Aorta (tissue), 5 donors: ENCODE measurements at places on chromosomes 12 and 14. TPM values are rescaled to one million over a fixed set of nuclear protein-coding genes. Genes with fewer than 3 reads are reported as not detected.
A peak's percentile ranks its signal among the peaks of the same experiment; 100 is the strongest.

DNA sequence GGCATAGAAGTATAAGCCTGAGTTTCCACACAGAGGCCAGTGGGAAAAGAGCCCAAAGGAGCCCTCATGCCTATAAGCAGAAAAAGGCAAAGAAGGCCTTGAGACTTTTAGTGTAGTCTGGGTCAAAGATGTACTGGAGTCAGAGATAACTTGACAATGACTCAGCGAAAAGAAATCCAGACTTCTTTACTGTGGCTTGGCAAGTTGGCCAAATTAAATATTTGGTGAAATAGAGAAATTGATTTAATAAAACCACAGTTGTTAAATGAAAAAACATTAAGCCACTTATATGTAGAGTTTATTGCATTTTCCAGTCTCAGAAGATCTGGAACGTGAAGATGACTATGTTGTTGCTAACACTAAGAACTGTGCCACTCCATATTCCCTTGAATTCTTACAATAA, 105.1 kb downstream of the TMTC3 start:
- H3K4me1 ChIP-seq: no peaks in the 10 kb centered on the region
- no peak for DNase-seq
- no peaks in the 10 kb centered on the region for H3K27me3 ChIP-seq
- no peaks in the 10 kb centered on the region for H3K36me3 ChIP-seq
- no peak overlapping the region for H3K4me3 ChIP-seq

The TRIM9 gene
- 7.9 TPM for total RNA-seq

DNA sequence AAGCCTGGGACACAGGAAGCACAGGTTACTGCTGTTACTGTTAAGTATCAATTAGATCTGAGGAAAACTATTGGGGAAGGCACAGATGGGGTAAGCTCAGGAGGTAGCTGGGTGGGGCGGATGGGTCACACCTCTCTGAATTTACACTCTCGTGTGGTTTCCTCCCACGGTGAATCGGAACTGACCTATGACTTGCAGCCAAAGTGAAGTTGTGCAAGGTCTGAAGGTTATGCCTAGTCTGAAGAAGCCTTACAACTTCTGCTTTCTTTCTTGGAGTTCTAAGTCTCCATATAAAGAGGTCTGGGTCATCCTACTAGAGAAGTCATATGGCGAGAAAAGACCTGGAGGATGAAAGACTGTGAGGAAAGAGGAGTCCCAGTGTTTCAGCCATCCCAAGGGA, 25.6 kb upstream of the GPATCH2L start:
- H3K27ac ChIP-seq: no peak overlapping the region
- no peaks in the 10 kb centered on the region for H3K27me3 ChIP-seq
- no peak for DNase-seq
- H3K4me3 ChIP-seq: no peak overlapping the region

- H3K27ac ChIP-seq: no peak overlapping the region
- H3K4me1 ChIP-seq: peaks cover 3% of the 10 kb centered on the region
- DNase-seq: no peak
- no peaks in the 10 kb centered on the region for H3K36me3 ChIP-seq
- H3K27me3 ChIP-seq: no peaks in the 10 kb centered on the region
Observed at GRCh38 chr14:76257842-76258397, 106.2 kb downstream of the GPATCH2L start.

GRCh38 chr12:4069670-4070010, 196.4 kb upstream of the PARP11 start:
- no peaks in the 10 kb centered on the region for H3K36me3 ChIP-seq
- no peaks in the 10 kb centered on the region for H3K4me1 ChIP-seq
- H3K4me3 ChIP-seq: no peak overlapping the region
- H3K27ac ChIP-seq: no peak overlapping the region

DNA sequence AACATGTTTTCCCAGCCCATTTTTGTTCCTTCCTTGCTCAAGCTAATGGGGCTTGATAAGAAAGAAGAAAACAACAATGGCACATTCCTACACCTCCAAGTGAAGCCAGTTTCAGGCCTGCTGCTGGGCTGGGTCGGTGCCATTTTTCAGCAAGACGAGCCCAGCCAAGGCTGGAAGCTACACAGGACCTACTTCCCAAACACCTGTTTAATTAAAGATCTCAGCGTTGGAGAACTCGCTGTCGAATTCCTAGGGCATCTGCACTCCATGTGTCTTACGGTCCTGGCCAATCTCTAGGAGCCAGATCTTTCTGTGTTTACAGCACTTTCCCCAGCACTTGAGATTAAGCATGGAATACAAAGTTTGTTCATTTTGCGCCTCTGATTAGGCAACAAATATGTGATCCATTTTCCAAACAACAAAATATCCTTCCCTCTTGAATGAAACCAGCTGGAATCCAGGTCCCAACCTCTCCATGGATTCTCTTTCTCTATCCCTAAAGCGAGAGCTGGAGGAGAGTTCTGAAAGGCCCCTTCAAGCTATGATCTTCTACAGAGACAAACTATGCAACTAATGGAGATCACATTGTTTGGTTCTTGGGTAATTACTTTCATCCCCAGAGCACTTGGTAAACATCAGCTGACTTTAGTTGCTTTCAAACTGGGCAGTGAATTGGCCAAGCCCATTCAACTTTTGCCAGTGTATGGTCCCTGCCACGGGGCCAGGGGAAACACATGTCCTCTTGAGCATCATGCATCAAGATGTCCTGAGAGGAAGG, 34.3 kb upstream of the TC2N start:
- no peaks in the 10 kb centered on the region for H3K27me3 ChIP-seq
- H3K36me3 ChIP-seq: no peaks in the 10 kb centered on the region
- H3K4me3 ChIP-seq: no peak overlapping the region
- H3K27ac ChIP-seq: peak overlapping the region; percentile 97
- DNase-seq: no peak

The C12orf54 gene
- not detected for total RNA-seq

DNA sequence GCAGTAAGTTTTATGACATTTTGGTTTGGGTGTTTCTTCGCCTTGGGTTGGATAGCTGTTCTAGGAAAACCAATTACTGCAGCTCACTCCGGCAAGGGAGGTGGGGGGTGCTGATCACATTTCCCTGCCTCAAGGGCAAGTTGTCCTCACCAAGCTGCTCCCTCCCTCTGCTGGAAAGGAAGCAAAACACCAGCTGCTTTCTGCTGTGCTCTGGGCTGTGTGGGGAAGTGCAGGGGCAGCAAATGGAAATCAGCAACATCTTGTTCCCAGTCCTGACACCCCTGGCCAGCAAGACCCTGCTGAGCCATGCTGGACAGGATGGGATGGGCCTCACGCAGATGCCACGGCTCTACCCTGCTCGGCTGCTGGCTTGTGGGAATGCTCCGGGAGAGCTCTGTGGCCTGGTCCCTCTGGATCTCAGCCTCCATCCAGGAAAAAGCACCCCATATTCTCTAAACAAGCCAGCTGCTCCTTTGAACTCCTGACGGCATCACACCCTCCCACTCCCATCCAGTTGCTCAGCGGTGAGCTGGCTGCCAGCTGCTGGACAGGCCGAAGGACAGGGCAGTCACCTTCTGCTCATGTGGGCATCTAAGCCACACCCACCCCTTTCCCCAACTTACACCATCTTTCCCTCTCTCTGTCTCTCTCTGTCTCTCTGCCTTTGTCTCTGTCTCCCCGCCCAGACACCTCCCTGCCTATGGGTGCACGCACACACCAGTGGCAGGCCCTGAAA, 52.4 kb upstream of the EIF5 start:
- no peaks in the 10 kb centered on the region for H3K36me3 ChIP-seq
- H3K4me3 ChIP-seq: no peak overlapping the region
- H3K27ac ChIP-seq: no peak overlapping the region
- H3K4me1 ChIP-seq: no peaks in the 10 kb centered on the region

GRCh38 chr14:50116966-50117365, 594 bp upstream of the VCPKMT start:
- H3K4me1 ChIP-seq: no peaks in the 10 kb centered on the region
- peak overlapping the region; percentile 85 for H3K4me3 ChIP-seq
- no peaks in the 10 kb centered on the region for H3K27me3 ChIP-seq
- H3K27ac ChIP-seq: peak overlapping the region; percentile 1
- no peaks in the 10 kb centered on the region for H3K36me3 ChIP-seq
